Stimulated activated CD4-positive, alpha-beta T cell treated with anti-CD3 and anti-CD28 coated beads, Interleukin-1b, Interleukin-23, amount 100 ng/mL, for 24 hours (primary cell): ENCODE measurements at places on chromosomes 1 and 21.

DNA sequence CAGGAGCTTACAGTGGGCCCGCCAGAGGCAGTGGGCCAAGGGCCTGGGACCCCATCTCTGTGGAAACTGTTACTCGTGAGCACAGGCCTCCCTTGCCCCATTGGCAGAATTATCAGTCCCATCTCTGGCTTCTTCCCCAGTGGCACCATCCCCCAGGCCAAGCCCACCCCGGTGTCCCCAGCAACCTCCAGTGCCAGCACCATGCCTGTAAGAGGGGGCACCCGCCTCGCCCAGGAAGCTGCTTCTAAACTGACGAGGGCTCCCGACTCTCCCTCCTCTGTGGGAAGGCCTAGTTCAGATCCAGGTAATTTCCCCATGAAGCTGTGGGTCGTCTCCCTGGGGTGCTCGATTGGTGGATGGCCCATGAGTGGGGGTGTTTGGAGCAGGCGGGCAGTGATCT lies 46.8 kb downstream of the TNFRSF8 start:
- no peak for DNase-seq

GRCh38 chr1:178510155-178510554 lies 2.8 kb upstream of the TEX35 start:
- DNase-seq = no peak

DNA sequence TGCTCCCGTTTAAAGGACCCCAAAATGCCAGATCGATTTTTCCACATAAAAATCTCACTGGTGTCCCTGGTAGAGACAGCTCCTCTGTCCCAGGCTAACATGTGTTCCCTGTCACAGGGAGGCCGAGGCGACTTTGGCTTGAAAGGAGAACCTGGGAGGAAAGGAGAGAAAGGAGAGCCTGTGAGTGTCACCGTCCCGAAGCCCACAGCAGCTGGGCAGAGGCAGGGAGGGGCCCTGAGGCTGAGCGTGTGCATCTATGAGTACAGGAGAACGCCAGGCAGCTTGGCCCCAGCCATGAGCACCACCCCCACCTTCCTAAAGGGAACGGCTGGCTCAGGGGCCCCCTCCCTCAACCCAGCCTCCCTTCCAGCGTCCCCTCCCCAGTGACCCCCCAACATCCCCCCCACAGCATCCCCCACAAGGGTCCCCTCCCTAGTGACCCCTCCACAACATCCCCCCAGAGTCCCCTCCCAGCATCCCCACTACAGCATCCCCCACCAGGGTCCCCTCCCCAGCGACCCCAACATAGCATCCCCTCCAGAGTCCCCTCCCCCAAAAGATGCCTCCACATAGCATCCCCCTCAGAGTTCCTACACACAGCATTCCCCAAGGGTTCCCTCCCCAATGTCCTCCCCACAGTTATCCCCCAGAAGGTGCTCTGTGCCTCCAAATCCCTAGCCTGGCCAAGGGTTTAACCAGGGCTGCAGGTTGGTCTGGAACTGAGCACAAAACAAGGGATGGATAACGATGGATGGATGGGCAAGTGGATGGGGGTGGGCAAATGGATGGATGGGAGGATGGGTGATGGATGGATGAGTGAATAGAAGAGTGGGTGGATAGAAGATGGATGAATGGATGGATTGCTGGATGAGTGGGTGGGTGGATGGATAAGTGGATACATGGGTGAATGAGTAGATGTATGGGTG lies 25.1 kb downstream of the COL6A2 start:
- no peak for DNase-seq

- no peak for DNase-seq
Observed at GRCh38 chr1:27727126-27727525, 1.4 kb downstream of the FAM76A start.

- no peak for DNase-seq
Observed at GRCh38 chr1:218219460-218219859, 65.6 kb upstream of the RRP15 start.
